ENCODE measurements at places on chromosomes 3 and 15.

DNA sequence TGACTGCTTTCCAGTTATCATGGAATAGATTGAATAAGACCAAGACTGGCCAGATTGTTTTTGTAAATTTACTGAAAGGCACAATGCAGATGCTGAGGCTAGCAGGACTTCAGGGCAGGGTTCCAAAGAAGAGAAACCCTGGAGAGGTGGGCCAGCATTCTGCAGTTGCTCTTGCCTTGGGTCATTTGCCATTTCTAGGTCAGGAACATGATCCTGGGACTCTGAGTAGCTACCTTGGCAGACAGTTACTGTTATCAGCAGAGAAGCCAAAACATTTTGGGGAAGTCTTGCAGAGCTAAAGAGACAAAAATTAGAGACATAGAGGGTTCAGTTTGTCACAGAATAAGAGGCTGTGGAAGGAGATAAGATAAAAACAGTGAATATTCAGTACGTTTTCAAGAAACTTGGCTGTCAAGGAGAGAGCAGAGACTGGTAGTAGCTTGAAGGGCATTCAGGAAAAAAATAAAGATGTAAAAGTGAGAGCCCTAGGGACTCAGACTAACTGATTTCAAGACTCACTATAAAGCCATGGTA lies 46.8 kb upstream of the MYRIP start:
- DNase-seq: no peak

- no peak for DNase-seq
These were observed 32.2 kb upstream of the SEC22A start for GRCh38 chr3:123169492-123169929.

GRCh38 chr3:16187213-16187790 lies 12.8 kb downstream of the GALNT15 start:
- no peak for DNase-seq

DNA sequence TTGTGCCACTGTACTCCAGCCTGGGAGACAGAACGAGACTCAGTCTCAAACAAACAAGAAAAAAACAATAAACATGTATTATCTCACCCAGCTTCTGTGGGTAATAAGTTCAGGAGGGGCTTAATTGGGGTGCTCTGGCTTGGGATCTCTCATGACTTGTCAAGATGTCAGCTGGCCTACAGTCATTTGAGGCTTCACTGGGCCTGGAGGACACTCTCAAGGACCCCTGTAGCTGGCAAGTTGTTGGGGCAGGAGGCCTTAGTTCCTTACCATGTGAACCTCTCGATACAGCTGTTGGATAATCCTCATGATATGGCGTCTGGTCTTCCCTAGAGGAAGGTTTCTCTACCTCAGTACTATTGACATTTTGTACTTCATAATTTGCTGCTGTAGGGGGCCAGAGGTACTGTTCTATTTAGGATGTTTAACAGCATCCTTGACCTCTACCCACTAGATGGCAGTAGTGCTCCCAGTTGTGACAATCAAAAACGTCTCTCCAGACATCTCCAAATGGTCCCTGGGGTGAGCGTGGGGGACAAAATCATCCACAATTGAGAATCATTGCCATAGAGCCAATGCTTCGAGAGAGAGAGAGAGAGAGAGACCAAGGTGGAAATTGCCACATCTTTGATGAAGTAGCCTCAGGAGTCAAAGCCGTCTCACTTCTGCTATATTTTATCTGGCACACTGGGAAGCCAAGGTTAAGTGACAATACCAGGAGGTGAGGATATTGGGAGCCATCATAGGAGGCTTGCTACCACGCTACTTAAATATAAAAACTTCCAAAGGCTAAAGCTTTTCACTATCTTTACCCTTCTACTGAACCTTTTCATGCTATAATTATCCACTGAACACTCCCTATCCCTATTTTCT lies 23.9 kb upstream of the SLTM start:
- DNase-seq: peak; percentile 13

DNA sequence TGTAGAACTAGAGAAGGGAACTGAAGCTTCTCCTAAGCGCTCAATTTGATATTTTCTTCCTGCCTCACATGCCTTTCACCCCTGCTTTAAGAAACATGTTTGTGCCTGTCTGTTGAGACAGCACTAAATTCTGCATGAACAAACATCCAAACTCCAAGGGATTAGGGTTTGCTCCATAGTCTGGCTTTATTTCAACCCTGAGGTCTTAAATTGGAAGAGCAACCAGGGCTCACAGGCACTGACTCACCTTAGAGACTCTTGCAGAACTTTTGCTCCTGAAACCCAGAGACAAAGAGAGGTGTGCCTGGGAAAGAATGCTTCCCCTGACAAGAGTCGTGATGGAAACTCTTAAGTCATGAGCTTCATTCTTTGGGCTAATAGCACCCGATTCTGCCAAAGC lies 393.9 kb upstream of the MCTP2 start:
- no peak for DNase-seq

DNA sequence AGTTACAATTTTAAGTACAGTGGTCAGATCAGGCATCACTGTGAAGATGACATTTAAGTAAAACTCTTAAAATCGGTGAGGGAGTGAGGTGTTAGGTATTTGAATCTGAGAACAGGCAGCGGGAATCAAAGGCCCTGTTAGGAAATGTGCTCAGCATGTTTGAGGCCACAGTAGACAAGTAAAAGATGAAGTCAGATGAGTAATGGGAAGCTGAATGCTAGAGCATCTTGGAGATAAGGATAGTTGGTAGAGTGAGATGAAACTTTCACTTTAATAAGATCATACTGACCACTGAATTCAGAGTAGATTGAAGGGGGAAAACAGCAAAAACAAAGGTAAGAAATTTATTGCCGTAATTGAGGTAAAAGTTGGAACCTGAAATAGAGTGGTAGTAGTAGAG lies 61.6 kb downstream of the DCBLD2 start:
- no peak for DNase-seq

GRCh38 chr3:153311541-153311940 lies 149.5 kb downstream of the RAP2B start:
- no peak for DNase-seq

DNA sequence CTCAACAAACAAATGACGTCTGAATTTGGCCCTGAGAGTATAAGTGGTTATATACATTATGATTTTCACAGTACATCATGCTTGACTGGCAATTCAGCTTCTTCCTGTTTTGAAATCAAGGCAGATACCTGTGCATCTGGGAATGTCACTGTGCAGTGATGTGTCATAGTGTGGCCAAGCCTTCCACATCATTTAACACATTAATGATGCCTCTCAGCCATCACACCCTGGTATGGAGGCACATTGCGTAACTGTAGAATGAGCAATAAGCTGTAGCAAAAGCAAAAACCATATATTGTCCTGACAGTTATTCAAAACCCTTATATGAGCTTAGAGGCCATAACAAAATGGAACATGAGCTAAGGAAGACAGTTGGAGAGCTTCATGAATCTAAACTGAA lies 246.0 kb downstream of the EPHA3 start:
- no peak for DNase-seq

DNA sequence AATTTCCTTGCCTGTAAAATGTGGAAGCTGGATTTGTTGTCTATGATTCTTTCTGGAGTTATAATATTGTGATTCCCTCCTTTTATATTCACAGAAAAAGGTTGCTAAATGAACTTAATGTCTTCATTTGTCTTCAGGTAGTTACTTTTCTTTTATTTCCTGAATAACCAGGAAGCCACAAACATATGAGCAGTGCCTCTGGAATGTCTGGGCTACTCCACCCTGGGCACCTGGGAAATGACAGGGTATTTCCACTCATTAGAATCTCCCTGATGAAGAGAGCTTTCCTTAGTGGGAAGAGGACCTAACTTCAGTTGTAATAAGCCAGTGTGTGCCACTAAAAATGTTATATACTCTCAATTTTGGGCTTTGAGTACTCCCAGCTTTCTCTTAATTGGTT lies 3.8 kb upstream of the SLMAP start:
- no peak for DNase-seq

DNA sequence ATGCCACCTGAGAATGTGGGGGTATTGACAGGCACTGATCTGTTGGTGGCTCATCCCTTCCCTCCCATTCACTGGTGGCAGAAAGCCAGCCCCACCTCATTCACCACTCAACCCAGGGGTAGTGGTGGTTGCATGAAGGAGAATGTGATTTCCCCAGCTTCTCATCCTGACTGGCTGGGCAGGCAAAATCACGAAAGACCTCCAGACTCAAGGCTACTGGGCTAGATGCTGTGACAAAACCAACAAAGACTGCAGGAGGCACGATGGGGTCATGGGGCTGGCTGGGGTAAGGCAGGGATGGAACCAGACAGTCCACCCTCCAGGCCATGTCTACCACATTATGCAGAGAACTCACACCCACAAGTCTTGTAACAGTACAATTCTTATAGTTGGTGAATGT lies 33.9 kb downstream of the FSTL1 start:
- no peak for DNase-seq

GRCh38 chr15:66838671-66839239 lies 136.7 kb downstream of the SMAD6 start:
- DNase-seq: no peak

DNA sequence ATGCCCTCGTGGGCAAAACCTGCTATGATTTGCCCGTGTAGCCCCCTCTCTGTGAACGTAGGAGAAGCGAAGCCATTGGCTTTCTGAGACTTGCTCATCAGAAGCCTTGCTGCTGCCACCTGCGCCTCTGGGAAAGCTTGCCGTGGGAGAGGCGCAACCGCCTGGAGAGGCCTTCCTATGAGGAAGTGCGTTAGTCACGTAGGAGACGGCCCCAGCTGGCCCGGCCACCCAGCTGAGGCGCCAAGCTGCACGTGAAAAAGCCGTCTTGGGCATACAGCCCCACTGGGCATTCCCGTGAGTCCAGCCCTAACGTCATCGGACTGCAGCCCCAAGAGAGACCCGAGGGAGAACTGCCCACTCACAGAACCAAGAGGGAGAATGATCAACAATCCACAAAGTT lies 49.1 kb upstream of the TJP1 start:
- no peak for DNase-seq

GRCh38 chr3:37227870-37228549 lies 53.6 kb upstream of the LRRFIP2 start:
- no peak for DNase-seq

DNA sequence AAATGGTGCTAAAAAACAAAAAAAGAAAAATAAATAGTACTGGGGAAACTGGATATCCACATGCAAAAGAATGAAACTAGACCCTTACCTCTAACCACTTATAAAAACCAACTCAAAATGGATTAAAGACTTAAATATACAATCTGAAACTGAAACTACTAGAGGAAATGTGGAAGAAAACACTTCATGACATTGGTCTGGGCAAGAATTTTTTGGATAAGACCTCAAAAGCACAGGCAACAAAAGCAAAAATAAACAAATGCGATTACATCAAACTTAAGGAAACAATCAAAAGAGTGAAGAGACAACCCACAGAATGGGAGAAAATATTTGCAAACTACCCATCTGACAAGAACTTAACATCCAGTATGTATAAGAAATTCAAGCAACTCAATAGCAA lies 6.4 kb downstream of the IFT57 start:
- DNase-seq: no peak

- no peak for DNase-seq
These were observed 14.6 kb downstream of the MRPS25 start for GRCh38 chr3:15050405-15051092.

DNA sequence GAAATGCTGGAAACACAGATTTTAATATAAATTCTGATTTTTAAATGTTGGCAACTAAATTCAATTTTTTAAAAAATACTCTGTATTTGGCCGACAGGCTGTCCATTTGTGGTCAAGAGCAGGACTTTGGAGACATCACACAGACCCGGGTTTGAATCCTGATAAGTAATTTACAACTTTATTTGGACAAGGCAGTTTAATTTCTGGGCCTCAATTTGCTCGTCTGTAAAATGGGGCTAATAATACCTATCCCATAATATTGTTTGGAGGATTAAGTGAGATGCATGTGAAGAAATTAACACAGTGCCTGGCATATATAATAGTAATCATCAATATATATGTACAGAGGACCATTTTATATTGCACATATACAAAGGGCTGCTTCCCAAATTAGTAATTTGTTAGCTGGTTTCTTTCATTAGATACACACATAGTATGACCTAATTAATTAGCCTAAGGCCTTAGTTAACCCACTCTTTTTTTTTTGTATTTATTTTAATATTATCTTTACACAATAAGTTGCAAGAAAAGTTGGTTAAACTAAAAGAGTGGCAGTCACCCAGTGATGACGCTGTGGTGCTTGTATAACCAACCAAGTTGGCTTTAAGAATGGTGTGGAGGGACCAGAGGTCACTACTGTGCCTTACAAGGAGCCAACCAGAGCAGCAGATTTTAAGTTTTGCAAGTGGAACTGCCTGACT lies 665 bp downstream of the PIGB start:
- no peak for DNase-seq

DNA sequence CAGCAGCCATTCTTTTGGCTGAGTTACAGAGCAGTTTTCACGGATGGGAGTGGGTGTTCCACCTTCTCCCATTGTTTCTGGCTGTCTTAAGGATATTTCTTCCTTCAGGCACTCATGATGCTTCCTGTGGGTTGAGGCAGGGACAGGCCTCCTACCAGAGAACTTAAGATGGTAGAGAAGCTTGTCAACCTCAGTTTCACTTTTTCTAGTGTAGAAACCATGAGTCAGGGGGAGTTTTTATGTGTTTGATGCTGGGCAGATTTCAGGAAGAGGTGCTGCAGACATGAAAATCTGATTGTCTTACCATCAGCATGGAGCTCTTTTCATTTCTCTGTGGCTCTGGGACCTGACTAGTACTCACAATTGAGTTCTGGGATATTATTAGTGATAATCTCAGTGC lies 48.7 kb upstream of the VEPH1 start:
- no peak for DNase-seq

DNA sequence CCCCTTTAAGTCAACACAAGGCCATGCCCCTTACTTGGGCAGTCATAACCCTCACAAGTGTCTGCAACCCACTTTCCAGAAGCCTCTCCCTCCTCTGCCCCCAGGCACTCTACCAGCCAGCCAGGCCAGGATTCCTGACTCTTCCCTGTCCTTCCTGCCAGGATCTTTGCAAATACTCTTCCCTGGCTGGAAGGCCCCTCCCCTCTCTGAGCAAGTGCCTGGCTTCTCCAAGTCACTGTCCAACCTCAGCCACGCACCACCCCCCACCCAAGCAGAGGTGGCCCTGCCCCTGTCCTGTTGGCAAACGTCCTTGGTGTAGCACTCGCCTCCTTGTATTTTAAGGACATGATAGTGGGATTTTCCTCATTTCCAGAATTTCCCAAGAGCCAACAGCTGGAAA lies 54.7 kb upstream of the USP3 start:
- DNase-seq: no peak

DNA sequence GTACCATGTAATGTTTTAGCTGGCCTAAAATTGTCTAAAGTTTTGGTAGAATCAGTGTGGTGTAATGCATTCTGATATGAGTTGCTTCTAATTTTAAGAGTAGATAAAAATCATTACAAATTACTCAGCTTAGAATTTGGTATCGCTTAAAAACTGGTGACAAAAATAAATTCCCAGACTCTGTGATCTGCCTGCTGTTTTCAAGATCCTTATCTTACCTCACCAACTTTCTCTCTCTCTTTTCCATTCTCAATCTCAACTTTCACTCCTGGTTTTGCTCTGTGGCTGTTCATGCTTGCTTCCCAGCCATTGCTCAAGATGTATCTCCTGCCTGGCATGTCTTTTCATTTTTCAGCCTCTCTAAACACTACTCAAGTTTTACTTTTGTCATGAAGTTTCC lies 45.7 kb downstream of the TCF12 start:
- DNase-seq: no peak

- DNase-seq: no peak
These were observed 13.8 kb upstream of the TEX264 start for GRCh38 chr3:51657234-51657633.

- DNase-seq: no peak
These were observed 20.2 kb downstream of the MYZAP start for GRCh38 chr15:57611938-57612337.
